ENCODE measurements at places on chromosomes 6 and 20. TPM values are rescaled to one million over a fixed set of nuclear protein-coding genes. Genes with fewer than 3 reads are reported as not detected.

The OR10C1 gene
- total RNA-seq, result not detected

The FAM83C gene
- total RNA-seq, result not detected

The LAMA5 gene
- total RNA-seq, result 2.2 TPM

The OR11A1 gene
- total RNA-seq, result not detected

The GPX5 gene
- not detected for total RNA-seq

DNA sequence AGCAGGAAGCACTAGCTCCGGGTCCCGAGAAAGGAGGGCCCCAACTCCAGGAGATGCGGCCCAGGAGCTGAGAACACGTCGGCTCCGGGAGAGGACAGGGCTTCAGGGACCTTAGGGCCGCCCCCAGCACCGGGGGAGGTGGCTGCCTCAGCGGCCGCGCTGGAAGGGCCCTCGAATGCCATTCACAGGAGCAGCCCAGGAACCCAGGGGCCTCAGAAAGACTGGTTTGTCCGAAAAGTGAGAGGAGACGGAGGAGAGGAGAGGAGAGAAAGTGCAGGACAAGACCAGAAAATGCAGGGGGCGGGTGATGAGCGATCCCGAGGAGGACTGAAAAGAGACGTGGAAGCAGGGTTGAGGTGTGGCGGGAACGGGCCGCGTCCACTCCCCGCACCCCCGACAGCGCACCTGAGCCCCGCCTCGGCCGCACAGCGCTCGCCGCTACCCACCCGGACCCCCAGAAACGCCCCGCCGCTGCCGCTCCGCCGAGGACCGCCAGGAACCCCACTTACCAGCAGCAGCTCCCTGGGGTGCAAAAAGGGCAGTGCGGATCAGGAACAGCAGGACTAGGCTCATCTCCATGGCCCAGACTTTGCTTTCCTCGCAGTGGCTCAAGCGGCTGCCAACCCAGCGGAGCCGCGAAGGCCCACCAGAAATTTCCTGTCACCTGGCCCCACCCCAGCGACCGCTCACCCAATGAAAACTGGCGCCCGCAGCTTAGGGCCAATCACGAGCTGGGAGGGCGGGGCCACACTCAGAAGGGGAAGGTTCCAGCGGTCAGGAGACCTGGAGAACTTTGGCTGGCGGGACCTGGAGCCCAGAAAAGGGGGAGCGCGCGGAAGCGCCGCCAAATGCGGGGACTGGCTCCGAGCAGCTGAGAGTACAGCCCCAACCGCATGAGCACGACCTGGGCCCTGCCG lies 25.4 kb downstream of the HLA-F start:
- peak; percentile 99 for DNase-seq

DNA sequence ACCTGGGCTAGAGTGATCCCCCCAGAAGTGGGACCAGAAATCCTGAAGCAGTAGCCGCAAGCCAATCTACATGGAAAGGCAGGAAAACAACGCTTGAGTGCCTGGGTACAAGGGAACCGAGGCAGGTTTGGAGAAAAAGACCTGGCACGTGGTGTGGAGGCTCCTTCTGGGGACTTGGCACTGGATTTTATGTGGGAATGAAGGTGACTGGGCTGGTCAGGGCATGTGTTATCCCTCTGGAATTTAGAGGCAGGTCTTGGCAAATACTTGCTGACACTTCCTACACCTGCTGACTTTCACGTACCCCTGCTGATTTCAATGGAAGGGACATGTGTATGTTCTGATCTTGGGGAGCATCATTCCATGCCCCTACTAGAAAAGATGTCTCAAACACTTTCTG lies 25.0 kb upstream of the FAM217A start:
- no peak for DNase-seq

- DNase-seq, result no peak
Observed at GRCh38 chr6:109512271-109512817, 29.3 kb upstream of the ZBTB24 start.

DNA sequence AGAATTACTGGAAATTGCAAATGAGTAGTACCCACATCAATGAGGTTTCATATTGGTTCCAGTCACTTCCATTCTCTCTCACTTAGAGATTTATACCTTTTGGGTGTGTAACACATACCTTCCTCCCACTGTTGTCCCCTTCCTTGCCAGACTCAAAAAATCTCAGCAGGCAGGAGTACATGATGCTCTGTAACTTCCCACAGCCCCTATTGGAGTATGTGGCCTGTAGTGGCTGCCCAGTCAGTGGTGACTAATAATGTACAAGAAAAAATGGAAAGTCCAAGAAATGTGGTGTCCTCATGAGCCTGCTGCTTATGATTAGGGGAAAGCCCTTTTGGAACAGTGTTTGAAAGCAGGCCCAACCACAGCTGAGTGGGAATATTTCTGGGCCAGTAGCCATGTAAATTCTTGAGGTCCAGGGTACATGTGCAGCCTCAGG lies 312.0 kb downstream of the ZFAND3 start:
- DNase-seq, result peak; percentile 96

DNA sequence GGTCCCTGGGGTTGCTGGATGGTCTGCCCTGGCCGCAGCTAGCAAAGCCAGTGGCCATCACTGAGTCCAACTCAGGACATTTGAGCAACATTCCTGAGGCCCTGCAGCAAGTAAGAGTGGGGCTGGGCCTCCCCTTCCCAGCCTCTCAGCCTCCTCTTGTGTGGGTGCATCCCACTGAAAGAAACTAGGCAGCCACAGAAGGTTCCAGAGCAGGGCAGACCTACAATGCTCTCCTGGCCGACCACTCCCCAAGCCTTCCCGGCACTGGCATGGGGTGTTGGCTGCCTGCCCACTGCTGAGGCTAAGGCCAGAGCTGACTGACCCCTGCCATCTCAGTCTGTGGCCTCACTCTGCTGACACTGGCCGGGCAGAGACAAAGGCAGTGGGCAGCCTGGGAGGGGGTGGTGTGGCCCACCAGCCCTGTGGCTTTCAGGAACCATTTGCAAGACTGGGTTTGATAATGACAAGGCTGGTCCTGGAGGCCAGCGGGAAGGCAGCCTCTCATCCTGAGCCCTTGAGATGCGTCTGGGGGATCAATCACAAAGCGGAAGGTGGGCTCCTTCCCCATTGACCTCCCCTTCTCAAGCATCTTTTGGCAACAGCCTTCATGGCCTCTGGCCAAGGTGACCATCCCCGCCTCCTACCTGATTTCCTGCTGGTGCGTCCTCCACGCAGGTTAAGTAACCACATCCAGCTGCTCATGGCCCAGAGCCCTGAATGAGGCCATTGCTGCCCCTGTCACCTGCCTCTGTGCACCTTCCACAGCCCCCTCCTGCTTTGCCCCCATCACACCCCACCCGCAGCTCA lies 9.6 kb downstream of the DLGAP4 start:
- DNase-seq, result peak; percentile 73

DNA sequence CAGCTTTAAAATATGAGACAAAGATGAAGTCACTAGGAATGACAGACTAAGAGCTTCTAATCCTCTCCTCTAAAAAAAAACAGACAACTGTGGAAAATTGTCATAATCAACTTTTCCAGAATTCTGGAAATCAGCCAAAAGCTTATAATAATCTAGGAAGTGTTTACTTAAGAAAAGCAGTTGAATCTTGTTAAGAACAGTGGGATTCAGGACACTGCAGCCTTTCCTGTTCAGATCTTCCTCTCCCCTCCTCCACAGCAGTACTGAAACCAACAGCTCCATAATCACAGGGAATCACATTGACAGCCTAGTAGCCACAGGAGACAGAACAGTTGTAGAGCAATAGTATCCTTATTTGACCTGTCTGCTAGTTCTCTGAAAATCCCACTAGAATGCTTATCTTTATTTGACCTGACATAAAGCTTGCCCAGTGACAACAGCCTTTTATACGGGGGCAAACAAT lies 41.6 kb downstream of the IBTK start:
- DNase-seq, result no peak

DNA sequence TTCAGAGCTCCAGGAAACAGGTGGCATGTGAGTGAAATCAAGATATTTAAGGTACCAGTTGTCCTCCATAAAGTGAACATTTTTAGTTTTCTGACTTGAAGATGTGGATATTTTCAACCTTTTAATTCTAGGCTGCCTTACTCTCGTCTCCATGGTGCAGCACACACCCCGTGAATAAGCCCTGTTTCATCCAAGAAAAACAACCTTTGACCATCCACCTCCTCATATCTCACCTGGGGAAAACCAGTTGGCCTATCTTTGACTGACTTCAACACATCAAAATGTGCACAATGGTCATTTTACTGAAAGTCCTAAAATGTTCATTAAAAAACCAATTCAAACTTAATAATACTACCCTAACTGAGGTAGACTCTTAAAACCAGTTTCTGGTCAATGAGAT lies 73.8 kb upstream of the CD2AP start:
- DNase-seq, result no peak

- no peak for DNase-seq
Observed at GRCh38 chr20:9981829-9982228, 53.0 kb upstream of the ANKEF1 start.

DNA sequence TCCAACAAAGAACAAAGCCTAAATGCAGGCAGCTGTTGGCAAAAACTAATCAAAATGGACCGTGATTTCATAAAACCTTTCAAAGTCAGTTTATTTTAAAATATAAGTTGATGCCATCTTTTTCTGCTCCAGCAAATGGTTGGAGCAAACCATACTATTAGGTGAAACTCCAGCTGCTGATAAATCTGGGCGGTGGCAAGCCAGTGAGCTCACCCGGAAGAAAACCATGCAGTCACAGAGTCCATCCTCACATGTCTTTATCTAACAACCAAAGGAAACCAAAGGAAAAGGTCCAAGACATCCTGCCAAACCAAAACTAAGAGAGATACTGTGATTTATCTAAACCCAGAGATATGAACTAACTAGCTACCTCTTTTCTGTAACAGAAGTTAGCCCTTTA lies 72.6 kb downstream of the HIVEP2 start:
- DNase-seq, result no peak

GRCh38 chr6:37897818-37898515 lies 78.4 kb downstream of the ZFAND3 start:
- peak; percentile 26 for DNase-seq

- DNase-seq, result peak; percentile 34
Observed at GRCh38 chr6:22737331-22737730, 168.0 kb downstream of the HDGFL1 start.

DNA sequence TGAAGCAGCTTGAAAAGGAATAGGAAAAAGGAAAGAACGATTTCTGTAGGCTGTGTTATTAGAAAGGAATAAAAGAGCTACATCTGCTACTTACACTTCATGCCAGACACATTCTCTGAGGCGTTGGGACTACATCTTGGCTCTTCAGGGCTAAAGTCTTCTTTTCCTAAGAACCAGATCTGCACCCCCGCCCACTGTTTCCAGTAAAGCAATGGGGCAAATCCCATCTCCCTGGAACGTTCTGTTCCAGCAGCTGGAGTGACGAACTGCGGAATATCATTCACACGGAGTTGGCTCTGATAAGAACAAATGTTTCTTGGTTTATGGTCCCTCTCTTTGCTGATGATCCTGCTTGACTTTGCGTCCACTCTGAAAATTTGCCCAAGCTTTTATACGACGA lies 26.9 kb downstream of the FAM50B start:
- no peak for DNase-seq

- DNase-seq, result no peak
Observed at GRCh38 chr6:139423971-139424667, 49.7 kb upstream of the CITED2 start.
